ENCODE measurements at places on chromosomes 4 and X.
A peak's percentile ranks its signal among the peaks of the same experiment; 100 is the strongest.

DNA sequence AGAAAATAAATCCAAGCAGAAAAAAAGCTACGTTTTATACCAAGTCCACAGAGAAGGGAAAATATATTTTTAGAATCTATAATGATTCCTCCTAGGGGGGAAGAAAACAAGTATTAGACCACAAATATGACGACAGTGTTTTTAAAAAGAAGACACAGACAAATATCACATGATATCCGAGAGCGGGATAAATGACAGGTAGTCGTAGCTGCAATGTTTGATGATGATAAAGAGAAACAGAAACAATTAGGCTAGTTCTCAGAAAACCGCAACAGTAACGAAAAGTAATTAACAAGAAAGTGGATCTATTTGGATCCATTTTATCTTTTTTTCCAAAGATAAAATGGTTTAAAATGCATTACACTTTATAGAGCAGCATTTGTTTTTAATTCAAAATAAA lies 918 bp downstream of the HAUS3 start:
- DNase-seq = no peak

GRCh38 chr4:110666030-110666429 lies 43.2 kb upstream of the PITX2 start:
- no peak for DNase-seq

DNA sequence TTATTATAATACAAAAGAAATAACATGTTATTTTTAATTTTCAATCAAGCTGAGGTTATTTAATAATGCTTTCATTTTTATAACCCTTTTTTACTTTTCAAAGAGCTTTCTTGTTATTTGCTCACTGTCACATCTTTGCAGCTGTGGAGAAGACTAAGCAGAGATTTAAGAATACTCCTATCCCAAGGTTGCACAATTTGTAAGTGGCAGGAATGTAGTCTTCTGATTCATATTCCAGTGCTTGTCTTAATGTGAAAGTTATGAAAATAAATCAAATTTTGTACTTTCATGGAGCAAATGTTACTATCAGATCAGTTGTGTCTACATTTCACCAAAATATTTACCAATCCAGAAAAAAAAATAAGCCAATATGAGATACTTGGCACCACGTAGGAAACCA lies 86.6 kb downstream of the DDIT4L start:
- DNase-seq = no peak

GRCh38 chr4:161583549-161583948 lies 580.3 kb downstream of the FSTL5 start:
- no peak for DNase-seq

DNA sequence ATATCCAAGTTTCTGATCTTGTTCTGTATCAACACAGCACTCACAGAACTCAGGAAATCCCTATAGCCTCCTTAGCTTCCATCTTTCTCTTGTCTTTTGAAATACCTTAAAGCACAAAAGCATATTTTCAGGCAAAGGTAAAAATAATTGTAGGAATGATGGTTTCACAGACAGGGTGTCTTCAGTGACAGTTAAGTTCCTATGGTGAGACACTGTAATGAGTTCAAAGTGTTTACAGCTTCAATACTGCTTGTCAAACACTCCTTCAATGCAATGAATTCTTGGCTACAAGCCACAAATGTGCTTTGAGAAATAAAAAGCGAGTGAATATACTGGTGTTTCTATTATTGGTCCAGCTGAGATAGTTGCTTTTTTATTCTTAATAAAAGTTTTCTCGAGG lies 466.0 kb downstream of the DMD start:
- DNase-seq = no peak

- no peak for DNase-seq
These were observed 354.6 kb downstream of the GRID2 start for GRCh38 chr4:92658318-92658717.

GRCh38 chr4:88759039-88759894 lies 61.6 kb upstream of the NAP1L5 start:
- DNase-seq = no peak

DNA sequence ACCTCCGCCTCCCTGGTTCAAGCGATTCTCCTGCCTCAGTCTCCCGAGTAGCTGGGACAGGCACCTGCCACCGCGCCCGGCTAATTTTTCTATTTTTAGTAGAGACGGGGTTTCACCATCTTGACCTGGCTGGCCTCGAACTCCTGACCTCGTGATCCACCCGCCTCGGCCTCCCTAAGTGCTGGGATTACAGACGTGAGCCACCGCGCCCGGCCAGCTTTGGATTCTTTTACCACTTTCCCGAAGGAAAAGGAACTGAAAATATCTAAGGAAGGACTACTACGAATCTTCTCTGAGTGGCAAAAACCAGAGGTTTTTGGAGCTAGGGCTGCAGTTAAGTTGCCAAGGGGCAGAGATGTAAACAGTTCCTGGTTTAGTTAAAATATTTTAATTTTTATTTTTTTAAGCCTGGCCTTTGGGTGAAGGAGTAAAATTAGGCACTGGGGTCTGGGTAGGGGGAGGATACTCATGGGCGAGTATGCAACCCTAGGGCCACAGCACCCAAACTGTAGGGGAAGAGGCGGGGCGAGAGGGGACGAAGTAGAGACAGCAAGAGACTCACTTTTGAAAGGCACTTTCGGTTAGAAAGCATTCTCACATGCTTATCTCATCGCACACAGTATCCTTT lies 525 bp upstream of the CISD2 start:
- DNase-seq = peak; percentile 1

- peak; percentile 86 for DNase-seq
These were observed 158.2 kb upstream of the MAP3K15 start for GRCh38 chrX:19673375-19674040.

- no peak for DNase-seq
These were observed 687.0 kb downstream of the DMD start for GRCh38 chrX:32524385-32524784.

- DNase-seq = no peak
These were observed 64.3 kb downstream of the TAPT1 start for GRCh38 chr4:16161851-16162408.

GRCh38 chr4:171843456-171843855 lies 30.3 kb downstream of the GALNTL6 start:
- no peak for DNase-seq

- DNase-seq = no peak
These were observed 158.8 kb upstream of the PJA1 start for GRCh38 chrX:69323786-69324720.

- no peak for DNase-seq
These were observed 1313.2 kb downstream of the ADGRL3 start for GRCh38 chr4:62513306-62513705.

GRCh38 chr4:987624-988513 lies 1.0 kb downstream of the IDUA start:
- no peak for DNase-seq

DNA sequence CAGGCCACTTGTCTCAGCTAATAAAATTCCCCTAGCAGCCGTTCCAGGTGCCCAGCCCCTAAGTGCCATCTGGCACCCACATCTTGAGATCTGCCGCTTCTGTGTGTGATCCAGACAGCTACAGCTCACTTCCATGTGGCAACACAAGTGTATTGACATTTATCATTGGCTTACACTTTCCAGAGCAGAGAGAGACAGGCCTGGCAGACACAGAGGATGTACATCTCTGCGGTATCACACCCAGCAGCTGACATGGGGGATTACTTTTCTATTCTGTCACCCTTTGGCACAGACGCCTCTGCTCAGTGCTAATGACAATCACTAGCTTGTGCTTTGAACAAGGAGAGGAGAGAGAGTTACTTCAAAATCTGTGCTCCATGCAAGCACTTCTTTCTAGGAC lies 195.9 kb downstream of the KDR start:
- no peak for DNase-seq

- no peak for DNase-seq
These were observed 956 bp downstream of the SORCS2 start for GRCh38 chr4:7193030-7193958.
